ENCODE measurements at places on chromosomes 11 and 22.

- DNase-seq, result no peak
Observed at GRCh38 chr11:72762641-72763304, 10.6 kb upstream of the ARAP1 start.

DNA sequence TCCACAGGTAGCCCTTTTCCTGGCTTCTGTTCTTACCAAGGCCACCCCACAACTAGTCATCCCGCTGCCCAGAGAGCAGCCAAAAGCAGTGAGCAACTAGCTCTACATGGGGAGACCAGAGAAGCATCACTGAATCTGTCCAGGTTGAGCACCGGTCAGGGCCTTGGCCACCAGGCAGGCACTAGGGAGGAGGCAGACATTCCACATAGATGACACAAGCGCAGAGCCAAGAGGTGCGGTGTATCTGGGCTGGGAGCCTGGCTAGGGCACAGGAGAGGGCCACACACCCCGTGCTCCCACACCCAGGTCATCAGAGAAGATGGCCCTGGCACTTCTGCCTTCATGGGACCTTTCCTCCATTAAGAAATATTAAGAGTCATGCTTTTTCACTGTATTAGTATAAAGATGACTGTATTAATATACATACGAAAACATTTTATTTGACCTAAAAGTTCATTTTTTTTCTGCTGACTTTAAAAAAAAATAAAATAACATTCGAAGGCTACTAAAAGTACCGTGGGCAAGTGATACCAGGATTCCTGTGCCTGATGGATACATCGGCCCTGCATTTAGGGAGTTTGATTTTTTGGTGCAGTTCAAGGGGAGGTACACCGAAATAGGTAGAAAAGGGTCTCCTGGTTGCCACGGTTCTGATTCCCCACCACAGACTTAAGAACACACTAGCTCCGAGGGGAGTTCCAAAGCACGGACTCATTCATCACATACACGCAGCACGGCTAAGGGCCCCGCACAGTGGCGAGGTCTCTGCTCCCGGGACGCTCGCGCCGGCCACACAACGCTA is 1.2 kb downstream of the DGCR2 start:
- no peak for DNase-seq

DNA sequence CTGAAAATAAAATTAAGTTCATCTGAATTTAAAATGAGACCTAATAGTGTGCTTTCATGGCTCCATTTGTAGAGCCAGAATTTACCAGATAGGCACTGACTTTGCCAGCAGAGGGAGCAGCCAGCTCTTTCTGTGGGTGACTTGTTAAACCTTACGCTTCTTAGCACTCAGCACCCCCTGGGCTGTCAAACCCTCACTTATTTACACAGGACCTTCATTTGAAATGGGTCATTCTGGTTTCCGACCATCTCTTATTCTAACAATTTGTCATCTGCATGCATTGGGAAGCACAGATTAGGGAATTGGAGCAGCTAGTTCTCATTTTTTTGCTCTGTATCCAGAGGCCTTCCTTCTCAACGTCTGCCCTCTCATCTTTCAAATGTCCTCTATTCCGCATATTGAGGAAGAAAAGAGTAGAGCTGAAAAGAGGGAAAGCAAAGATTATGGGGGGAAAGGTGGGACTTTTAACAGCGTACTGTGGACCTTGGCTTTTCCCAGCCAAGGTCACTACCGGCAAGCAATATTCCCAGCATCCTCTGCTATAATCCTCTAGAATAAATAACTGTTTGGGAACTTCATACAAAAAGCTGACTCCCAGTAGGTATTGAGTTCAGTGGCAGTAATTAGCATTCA is 3.1 kb downstream of the ASRGL1 start:
- DNase-seq, result peak; percentile 14

DNA sequence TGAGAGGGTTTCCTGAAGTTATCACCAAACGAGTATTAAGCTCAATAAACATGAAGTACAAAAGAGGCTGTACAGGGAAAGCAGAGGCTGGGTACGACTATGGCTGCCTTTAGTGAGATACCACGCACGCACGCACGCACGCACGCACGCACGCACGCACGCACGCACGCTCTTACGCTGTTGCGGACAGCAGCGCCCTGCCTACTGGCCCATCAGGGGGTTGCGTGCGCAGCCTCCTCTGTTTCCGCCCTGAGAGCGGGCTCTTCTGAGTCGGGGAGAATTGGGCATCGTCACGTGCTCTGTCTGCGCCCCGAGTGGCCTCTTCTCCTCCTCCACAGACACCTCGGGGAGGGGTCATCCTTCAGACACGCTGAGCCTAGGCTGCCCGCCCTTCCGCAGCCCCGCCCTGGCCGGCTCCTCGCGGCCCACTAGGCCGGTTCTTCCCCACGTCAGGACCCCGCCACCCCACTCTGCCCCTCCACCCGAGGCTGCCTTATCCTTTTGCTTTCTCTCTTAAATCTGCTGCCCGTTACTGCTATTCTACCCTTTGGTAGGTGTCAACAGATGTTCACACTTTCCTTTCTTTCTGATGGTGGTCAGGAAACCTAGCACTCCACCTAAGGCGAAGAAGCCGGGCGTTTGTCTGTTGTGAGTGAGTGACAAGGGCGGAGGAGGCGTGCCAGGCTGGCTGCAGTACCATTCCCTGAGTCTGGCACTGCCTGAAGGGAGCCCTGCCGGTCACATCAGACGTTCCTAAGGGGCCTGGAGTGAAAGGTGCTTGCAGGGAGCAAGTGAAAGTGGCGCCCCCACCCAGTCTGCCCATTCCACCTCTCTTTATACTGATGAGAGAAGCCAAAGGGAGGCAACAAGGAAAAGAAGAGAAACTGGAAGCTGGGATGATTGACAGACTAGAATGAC is 300.4 kb upstream of the B3GAT1 start:
- no peak for DNase-seq

DNA sequence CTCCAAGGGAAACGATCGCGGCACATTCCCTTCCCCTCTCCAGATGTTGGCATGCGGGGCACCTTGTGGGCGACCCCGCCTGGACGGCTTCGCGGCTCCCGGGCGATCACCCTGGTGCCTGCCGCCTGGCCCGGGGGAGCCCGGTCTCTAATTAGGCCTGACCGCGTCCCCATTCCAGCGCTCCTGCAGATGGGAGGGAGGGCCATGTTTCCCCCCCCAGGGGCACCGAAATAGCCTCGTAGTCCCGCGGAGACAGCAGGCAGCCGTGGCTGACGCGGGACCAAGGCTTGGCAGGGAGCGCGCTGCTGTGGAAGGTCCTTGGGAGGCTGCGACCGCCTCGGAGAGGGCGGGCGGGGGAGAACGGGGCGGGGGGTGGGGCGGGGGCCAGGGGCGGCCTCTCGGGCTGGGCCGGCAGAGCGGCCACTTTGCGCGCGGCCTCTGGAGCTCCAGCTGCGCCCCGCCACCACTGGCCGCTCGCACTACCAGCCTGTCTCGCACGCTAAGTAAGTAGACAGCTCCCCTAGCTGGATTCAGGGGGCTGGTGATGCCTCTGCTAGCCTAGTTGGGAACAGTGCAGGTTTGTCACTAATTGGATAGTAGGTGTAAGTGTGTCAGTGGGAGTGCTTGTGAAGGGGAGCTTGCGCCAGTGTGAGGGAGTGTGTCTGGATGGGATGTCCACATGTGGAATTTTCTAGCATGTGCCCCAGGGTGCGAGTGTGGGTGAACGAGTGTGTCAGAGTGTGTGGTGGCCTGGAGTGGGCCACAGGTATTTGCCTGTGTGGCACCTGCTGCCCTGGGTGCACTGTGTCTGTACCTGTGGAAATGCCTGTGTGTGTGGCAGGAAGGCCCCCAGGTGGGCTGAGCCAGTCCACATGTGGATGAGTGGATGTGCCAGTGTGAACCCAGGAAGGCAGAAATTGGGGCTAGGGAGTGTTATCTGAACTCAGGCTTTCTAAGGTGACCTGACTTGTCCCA is at the start of gene INSC:
INSC (plus strand) TSS at position 423 of the 975 bp plus-strand sequence. CDS start 34,252 bp downstream, outside the sequence.
- no peak for DNase-seq

GRCh38 chr11:128519338-128519737 is 68.0 kb downstream of the ETS1 start:
- no peak for DNase-seq

DNA sequence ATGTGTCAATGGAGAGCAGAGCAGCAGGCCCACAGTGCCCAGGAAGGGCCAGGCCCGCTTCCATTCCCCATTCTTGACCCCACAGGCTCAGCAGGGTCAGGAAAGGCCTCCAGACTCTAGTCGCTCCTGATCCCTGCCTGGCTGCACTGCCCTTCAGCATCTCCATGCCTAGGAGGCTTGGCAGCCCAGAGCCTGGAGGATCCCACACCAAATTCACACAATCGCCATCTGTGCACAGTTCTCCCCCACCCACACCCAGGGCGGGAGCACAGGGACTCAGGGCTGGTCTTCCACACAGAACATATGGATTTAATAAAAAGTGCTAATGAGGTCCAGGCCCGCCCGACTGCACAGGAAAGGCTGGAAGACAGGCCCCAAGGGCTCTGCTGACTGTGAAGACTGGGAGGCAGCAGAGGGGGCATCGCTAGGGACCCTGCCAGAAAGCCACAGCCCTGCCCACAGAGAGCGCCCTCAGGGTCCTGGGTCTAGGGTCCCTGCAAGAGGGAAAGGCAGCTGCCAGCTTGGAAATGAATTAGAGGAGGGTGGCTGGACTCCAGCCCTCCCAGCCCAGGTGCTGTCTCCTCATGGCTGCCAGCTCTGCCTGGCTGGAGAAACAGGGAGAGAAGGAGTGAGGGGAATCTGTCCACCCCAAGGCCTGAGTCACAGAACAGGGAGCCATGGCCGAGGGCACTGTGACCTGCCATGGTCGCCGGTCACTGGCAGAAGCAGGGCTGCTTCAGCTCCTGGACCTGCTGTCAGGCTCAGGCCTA is 39.7 kb downstream of the DKK3 start:
- no peak for DNase-seq

GRCh38 chr11:69317401-69318092 is 23.6 kb downstream of the MYEOV start:
- DNase-seq, result no peak

GRCh38 chr22:35547987-35548721 is 7.5 kb downstream of the RASD2 start:
- DNase-seq, result no peak

- no peak for DNase-seq
Observed at GRCh38 chr11:31340903-31341572, 28.5 kb downstream of the DCDC1 start.

- no peak for DNase-seq
Observed at GRCh38 chr11:46528445-46529094, 65.3 kb downstream of the AMBRA1 start.

DNA sequence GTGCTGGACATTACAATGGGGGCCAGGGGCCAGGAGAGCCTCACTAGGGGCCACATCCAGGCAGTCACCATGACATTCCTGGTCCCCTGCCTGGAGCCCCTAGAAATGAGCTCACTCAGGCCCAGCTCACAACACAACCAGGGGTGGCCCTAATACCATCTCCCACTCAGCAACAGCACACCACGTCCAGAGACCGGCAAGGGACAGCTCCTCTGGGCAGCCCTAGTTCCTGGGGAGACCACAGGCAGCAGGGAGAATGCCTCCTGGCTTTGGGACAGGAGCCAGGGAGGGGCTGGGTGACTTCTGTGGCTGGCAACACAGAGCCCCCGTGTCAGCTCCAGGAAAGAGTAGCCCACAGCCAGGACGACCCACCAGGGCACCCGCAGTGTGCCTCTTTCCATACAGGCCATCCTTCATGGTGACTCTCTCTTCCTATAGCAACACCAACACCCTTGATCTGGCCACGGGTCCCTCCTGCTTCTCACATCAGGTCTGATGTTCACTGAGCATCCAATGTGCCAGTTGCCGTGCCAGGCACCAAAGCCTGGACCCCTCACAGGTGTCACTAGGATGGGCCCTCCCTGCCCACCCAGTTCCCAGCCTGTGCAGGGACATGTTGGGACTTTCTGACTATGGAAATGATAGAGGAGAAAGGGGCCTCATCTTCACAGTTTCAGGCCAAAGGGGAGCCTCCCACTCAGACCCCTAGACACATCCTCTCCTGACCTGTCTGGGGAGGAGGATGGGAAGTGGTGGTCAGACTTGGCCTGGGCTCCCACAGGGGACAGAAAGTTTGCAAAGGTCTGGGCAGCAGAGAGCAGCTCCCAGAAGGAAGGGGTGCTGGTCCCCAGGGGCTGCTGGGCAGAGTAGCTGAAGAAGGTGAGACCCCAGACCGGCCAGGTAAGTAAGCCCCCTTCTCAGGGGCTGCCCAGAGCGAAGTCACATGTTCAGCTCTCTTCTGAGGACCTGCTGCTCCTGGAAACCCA is 43.2 kb downstream of the IGLL5 start:
- DNase-seq, result no peak

DNA sequence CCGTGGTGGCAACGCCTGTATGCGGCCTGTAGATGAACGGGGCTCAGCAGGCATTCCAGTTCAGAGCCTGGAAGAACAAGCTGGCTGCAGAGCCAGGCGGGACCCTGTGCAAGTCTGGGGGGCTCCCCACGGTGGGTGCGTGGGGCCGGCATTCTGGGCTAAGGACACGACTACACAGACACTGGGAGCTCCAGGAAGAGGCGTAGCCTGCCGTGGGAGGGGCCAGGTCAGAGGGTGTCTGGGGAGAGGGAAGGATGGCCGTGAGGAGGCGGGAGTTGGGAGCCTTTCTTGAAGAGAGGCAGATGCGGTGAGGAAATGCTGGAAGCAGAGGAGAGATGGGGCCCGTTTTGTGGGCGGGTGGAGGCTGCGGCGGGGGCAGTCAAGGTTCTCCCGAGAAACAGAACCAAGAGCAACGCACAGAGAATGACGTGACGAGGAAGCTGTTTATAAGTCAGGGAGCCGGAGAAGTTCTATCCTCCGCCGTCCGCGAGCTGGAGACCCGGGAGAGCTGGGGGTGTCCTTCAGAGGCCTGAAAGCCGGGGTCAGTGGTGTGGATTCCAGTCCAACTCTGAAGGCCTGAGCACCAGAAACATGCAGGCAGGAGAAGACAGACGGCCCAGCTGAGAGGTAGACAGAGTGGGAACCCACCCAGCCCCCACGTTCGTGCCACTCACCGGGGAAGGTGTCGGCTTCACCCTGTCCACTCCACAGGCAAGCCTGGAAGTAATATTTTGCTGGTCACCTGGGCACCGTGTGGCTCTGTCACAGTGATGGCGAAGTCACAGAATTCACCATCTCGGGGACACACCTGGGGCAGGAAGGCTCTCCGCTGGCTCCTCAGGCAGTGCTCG is 529.6 kb downstream of the BRD1 start:
- DNase-seq, result no peak

GRCh38 chr11:83681031-83681781 is 395.0 kb upstream of the CCDC90B start:
- DNase-seq, result no peak

GRCh38 chr11:76825726-76826396 is 34.9 kb upstream of the ACER3 start:
- DNase-seq, result no peak

DNA sequence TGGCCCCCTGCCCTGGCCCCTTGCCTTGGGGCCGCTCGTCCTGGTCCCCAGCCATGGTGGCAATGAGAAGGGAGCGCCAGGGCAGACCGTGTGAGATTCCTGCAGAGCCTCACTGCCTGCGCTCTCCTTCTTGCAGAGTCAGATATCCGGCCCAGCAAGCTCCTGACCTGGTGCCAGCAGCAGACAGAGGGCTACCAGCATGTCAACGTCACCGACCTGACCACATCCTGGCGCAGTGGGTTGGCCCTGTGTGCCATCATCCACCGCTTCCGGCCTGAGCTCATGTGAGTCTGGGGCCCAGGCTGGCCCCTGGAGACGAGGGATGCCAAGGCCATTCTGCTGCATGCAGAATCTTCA is 114.1 kb downstream of the MICAL2 start:
- peak; percentile 81 for DNase-seq

- no peak for DNase-seq
Observed at GRCh38 chr11:94424662-94425061, 23.4 kb upstream of the GPR83 start.

- no peak for DNase-seq
Observed at GRCh38 chr11:125344846-125345420, 151.1 kb downstream of the FEZ1 start.

Data from stimulated activated CD8-positive, alpha-beta memory T cell treated with anti-CD3 and anti-CD28 coated beads, Interleukin-7, amount 100 ng/mL, for 1 hour (primary cell).